Activated gamma-delta T cell treated with anti-CD3 and anti-CD28 coated beads, Interleukin-2, amount 50 U/mL, for 16 hours (primary cell): ENCODE measurements at places on chromosomes 6 and 20.

DNA sequence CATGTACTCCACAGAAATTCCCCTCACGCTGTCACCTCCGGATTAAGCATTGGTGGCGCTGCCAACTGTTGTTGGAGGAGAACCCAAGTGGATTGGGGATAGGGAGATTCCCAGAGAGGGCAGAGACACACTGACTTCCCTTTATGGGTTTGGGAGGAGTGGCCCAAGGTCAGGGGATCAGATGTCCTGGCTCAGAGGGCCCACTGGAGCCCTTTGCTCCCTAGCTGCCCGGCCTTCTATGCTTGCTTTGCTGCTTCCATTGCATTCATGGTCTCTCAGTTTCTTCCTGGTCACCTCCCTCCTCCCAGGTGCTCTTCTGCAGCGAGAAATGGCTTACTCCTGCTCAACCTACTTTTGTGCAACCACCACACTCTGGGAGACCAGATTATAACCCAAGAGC lies 14.3 kb downstream of the CUL9 start:
- no peak for DNase-seq

GRCh38 chr6:76940191-76940590 lies 523.1 kb downstream of the HTR1B start:
- DNase-seq, result no peak

DNA sequence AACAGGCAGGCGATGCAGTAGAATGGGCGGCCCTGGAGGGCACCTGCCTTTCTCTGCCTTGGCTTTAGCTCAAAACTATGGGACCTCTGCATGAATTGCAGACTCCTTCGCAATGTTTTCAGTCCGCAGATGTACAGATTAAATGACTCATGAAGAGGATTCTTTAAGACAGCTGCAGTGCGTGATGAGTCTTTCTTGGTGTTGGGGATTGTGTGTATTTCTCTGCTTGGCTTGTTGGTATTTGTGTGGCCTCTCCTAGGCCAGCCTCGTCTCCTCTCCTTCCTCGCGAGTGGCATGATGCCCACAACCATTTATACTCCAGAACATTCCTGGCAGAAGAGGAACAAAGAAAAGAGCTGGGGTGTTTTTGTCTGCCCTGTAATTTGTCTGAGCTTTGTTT lies 110.6 kb downstream of the SYNDIG1 start:
- no peak for DNase-seq

GRCh38 chr20:50190251-50191064 lies at the start of gene CEBPB:
Gene CEBPB, plus strand, starts transcription at chr20:50190830. Its CDS starts 204 bp downstream, at chr20:50191034.
- DNase-seq, result peak; percentile 74

- DNase-seq, result no peak
Observed at GRCh38 chr6:157614026-157614568, 208.9 kb upstream of the SNX9 start.

DNA sequence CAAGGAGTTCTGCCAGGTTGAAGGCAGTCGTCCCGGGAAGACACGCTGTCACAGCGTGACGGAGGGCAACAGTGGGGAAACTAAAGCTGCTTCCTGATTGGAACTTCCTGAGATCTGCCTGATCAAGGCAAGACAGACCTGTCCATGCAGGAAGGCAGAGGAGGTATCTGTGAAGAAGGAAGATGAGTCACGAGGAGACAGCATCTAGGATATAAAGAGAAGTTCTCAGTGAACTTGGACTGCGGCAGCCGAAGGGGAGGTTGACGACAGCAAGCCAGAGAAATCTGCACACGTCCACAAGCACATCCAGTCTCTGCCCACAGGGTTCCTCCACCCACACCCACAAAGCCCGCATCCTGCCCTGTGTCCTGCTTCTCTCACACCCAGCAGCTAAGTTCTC lies 38.6 kb downstream of the PREP start:
- DNase-seq, result no peak

DNA sequence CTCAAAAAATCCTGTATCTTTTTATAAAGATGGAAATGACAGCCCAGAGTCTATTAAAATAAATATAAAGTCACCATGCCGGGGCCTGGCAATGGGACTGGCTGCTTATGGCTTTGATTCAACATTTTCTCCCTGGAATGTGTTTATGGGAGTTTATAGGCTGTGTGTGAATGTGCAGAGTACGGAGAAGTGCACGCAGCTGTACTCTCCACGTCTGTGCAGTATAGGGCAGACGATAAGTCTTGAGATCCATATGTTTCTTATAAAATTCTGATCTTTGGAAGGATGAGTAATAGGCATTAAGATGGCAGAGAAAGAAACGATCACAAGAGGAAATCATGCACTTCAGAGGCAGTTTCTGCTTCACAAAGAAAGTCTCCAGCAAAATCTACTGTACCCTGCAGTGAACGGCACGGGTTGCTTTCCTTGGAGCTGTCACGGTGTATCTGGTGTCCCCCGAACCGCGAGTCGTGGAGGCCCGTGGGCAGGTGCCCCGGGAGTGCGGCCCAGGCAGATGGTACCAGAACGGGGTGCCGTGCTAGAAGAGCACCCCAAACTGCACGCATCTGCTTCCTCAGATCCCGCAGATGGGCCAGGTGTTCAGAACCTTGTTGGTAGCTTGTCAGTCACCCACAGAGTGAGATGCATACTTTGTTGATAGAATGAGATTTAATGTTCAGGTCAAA lies 382.5 kb downstream of the TAF4 start:
- no peak for DNase-seq

- no peak for DNase-seq
Observed at GRCh38 chr6:166112580-166112979, 55.1 kb downstream of the TBXT start.

GRCh38 chr20:45832619-45833018 lies 980 bp upstream of the SNX21 start:
- DNase-seq, result no peak

GRCh38 chr6:149160943-149161342 lies 156.6 kb upstream of the TAB2 start:
- no peak for DNase-seq

DNA sequence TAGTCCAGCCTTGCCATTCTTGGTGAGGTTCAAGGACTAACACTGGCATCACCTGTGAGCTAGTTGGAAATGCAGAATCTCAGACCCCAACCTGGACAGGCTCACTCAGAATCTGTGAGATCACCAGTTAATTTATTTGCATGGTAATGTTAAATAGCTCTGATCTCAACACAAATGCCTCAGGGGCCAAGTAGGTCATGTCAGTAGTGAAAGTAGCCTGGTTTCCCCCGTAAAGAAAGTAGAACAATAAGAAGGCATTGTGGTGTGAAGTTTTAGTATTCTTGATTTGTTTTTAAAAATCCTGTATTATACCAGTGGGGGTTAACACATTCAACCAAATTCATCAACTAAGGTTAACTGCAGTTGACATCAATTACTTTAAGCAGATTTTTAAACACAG lies 105.5 kb downstream of the PPP1R14C start:
- DNase-seq, result no peak

DNA sequence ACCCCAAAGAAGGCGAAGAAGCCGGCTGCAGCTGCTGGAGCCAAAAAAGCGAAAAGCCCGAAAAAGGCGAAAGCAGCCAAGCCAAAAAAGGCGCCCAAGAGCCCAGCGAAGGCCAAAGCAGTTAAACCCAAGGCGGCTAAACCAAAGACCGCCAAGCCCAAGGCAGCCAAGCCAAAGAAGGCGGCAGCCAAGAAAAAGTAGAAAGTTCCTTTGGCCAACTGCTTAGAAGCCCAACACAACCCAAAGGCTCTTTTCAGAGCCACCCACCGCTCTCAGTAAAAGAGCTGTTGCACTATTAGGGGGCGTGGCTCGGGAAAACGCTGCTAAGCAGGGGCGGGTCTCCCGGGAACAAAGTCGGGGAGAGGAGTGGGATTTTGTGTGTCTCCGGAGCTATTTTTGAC lies 69.6 kb downstream of the HFE start:
- peak; percentile 15 for DNase-seq

DNA sequence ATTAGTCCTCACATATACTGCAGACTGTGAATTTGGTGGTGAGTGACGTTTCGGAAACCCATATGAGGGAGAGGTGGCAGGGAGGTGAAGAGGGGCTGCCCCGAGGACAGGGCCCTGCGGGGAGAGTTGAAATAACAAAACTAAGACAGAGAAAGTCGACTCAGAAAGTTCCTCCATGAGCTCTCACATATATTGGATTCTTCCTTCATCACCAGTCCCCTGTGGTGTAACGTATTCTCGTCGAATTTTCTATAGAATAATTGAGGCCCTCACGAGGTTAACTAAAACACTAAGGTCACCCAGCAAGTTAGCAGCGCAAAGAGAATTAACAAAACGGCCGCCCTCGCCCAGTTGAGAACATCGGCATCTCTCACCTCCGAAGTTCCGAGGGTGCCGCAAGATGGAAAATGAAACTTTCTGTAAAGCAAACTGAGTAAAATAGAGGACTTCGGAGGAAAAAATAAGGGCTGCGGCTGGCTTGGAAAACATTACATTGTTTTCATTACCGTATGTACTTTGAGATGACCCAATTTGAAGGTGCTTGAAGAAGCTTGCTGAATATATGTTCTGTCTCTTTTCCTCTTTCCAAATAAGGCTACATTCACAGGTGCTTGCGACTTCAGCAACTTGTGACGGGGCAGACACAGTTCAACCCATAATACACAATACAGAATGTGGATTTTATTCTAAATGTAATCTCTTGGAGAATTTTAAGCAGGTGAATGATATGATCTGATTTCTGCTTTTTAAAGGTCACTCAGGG lies 490.9 kb upstream of the JARID2 start:
- no peak for DNase-seq

DNA sequence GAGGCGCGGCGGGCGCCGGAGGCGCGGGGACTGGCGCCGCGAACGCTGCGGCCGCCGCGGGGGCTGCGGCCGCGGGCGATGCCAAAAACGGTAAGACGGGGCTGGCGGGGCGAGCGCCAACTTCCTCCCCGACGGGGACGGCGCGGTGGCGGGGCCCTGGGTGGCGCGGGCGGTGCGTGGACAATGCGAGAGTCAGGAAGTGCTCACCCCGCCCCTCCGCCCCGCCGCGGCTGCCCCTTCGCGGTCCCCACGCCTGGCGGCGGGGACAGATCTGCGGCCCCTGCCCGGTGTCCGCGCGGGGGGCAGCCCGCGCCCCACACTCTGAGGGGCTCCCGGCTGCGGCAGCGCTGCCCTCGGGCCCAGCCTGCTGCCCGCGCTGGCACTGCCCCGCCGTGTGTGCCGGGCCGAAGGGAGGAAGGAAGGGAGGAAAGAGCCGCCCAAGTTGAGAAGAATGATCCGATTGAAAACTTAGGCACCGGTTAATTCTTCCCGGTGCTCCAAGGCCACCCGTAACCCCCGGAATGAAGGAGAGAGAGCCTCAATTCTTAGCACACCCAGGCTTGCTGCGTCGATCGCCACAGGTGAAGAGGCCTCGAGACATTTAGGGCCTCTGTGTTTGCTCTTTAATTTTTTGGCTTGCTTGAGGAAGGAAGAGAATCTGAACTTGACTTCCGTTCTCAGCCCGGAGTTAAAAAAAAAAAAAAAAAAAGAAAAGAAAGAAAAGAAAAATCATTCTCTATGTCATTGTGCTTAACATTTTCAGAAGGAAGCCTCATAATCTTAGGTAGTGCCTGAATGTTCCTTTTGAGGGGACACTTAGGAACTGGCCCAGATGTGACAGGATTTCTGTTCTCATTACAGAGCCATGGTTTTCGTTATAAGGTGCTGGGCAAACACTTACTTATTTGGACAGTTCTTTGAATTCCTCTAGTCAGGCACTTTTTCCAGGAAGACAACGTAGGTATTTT lies 982 bp downstream of the HECA start:
- no peak for DNase-seq

DNA sequence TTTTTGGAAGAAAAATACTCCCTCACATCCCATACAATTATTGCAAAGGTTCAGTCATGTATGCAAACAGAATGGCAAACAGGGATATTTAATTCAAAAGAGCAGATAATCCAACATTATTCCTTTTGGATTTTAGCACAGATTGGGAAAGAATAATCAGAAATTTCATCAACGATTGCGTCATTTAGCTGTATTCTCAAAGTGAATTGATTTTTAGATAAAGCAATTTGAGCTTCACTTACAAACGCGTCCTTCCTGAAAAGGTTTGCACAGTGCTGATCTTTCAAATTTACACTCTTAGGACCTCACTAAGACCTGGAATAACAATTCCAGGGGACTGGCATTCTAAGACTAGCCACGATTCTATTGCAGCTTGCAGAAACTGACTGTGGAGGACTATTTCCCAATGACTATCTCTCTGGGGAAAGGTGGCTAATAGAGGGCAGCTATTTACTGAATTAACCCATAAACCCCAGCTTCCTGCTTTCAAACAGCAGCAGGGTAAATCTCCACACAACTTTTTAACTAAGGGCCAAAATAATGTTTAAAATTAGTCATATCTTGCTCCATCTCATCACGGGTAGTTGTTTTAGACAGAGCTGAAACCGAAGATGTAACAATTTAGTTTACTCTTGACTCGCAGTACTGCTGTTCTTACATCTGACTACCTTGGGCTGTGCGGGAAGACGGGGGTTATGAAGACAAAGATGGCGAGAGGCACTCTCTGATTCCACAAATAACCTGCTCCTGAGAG lies 131.2 kb upstream of the FAM184A start:
- DNase-seq, result no peak

DNA sequence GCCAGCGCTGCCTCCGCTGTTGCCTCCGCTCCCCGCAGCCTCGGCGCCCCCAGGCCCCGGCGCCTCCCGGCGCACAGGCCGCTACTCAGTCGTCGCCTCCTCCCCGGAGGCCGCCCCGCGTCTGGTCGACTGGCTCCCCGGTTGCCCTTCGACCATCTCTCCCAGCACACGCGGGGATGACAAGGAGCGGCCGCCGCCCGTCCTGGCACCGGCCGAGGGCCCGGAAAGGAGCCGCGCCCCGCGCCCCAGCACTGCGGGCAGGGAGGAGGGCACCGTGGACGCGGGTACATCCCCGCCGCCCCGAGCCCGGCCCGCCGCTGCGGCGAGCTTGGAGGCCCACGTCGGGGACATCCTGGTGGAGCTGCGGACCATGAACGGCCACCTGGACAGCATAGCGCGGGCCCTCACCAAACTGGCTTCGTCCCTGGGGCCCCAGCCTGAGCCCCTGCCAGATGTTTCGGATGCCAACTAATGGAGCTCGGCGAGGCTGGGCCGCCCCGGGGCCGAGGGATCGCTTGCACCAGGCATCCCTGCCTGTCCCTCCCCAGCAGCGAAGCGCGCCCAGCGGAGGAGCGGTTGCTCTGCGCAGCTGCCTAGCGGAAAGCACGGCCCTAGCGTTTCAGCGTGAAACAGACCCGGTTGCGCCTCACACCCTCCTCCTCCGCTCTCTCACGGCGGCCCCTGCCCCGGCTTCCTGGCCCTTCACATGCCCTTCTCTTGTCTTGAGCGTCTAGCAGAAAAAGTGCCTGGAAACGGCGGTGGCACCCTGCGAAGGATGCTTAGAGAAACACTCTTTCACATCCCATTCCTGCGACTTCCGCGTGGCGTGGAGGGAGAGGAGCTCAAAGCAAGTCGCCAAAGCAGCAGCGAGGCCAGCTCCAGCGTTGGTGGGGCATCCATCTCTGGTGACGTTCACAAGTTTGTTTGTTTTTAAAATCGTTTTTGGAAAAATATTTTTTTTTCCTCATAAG lies 285.8 kb upstream of the SUPT3H start:
- DNase-seq, result no peak

- DNase-seq, result no peak
Observed at GRCh38 chr6:21729431-21729830, 135.9 kb downstream of the SOX4 start.

- DNase-seq, result no peak
Observed at GRCh38 chr6:73058736-73059135, 166.6 kb downstream of the KHDC1L start.
